ENCODE measurements at places on chromosomes 2 and 18.

- no peak for DNase-seq
Observed at GRCh38 chr2:129347486-129348217, 631.8 kb upstream of the RAB6C start.

GRCh38 chr18:58069099-58069498, 25.1 kb downstream of the NEDD4L start:
- DNase-seq: no peak

GRCh38 chr18:39841482-39842365, 2113.3 kb upstream of the PIK3C3 start:
- DNase-seq: no peak

- no peak for DNase-seq
Observed at GRCh38 chr2:53769318-53769945, 1.8 kb downstream of the CHAC2 start.

- no peak for DNase-seq
Observed at GRCh38 chr18:59902131-59902992, 2.6 kb downstream of the PMAIP1 start.

GRCh38 chr2:207300817-207301216, 135.1 kb upstream of the KLF7 start:
- DNase-seq: no peak

DNA sequence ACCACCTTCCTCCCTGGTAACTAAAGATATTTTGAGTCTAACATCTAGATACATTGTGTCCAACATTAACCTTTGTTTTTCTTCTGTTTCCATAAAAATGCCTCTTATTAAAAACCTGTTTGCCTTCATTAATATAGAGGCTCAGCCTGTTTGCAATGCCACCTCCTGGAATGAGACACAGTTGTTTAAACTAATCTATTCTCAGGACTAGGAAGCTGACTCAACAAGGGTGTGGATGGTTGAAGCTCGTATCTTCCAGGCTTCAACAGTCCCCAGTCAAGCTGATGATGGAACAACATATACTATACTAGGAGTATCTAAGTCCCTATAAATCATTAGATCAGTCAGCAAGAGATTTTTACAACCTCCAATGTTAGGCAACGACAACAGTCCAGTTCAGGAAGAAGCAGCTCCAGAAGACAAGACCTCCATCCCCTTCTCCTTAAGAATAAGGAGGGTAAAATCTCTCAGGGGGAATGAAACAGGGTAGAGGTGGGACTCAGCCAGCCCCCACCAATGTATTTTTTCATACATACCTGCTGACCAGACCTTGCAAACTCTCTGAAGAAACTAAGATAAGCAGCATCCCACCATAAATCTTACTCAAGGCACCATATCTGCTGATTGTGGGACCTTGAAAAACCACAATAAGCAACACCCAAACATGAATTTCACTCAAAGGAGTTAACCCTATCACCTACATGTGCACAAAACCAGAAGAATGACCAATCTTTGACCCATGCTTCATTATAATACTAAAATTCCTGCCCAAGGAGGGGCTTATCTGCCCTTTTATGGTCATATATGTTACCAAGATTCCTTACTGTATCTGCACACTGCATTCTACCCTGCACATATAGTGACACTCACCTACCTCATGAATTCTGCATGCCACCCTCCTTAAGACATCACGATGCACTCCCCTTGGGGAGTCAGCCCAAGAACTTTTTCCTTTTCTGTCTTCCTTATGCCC, 21.4 kb downstream of the ZNF24 start:
- no peak for DNase-seq

GRCh38 chr18:56305583-56305982, 332.8 kb downstream of the TXNL1 start:
- no peak for DNase-seq

DNA sequence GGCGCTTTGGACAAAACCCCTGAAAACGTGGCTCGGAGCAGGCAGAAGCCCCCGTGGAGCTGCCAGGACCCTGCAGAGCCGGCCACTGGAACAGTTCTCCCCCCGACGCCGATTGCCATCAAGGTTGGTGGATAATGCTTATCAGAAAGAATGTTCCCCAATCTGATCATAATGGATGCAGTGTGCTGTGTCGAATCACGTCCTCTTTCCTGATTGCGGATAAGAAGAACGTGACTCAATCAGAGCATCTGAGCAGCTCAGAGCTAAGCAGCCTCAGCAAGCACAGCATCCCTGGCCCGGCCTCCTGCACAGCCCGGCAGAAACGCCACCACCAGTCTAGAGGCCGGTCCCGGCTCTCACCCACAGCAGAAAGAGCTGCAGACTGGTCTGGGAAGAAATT, 488.0 kb downstream of the EIPR1 start:
- no peak for DNase-seq

DNA sequence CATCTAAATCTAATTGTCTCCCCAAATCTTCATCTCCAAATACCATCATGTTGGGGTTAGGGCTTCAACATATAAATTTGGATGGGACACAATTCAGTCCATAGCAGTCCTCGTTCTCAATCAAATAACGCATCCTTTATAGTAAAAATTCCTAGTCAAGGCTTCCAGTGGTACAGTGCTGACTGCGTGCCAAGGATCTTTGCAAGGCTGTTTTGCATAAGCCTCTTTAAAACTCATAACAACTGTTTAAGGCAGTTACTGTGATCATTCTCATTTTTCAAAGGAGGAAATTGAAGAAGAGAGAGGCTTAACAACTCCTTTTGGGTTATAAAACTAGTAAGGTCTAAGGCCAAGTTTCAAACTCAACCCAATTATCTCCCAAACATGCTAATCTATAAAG, 666.9 kb downstream of the NYAP2 start:
- DNase-seq: no peak

GRCh38 chr2:95372216-95372829, 30.2 kb upstream of the FAHD2A start:
- DNase-seq: no peak

GRCh38 chr2:217096474-217097225, 236.8 kb upstream of the TNP1 start:
- DNase-seq: no peak

DNA sequence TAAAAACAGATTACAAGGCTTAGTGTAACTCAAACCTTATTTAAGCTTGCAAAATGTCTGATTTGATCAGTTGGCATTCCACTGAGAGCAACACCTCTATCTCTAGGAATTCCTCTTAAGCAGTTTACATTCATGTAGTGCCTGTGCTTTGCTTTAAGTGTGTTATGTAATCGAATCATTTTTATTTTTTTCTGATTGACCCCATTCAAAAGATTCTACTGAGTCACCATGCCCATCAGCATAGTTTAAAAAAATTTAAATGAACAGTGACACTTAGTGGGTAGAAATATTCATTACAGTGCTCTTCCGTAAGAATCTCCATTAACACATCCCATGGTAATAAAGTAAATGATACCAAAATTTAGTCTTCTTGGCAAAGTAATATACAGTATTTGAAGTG, 67.8 kb upstream of the SLC4A10 start:
- no peak for DNase-seq

GRCh38 chr2:42932271-42933151, 140.1 kb upstream of the HAAO start:
- DNase-seq: no peak

DNA sequence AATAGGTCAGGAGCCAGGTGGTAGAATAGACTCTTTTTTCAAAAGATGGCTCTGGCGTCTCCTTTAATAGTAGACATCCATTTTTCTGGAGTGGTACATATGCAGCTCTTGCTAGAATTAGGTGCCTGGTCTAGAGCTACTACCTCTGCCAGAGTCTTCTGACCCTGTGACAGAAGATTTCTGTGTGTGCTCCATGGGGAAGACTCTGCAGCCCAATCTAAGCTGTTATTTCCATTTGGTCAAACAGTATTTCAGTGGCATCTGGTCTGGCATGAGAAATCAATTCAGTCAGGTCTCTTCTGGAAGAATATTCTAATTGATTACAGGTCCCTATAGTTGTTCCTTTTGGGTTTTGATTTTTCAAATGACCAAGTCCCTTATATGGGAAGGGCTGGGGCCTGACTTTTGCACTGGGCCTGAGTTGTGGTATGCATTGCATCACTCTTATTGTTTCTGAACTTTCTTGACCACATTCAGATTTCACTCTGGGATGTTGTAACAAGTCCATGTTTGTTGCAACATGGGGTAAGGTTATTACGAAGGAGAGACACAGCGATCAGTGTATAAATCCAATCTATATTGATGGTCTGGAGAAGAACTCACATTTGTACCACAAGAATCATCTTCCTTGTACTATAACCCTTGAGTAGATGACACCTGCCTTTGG, 12.1 kb downstream of the MXD1 start:
- DNase-seq: no peak

GRCh38 chr2:233438573-233439147, 84.4 kb downstream of the DGKD start:
- no peak for DNase-seq

DNA sequence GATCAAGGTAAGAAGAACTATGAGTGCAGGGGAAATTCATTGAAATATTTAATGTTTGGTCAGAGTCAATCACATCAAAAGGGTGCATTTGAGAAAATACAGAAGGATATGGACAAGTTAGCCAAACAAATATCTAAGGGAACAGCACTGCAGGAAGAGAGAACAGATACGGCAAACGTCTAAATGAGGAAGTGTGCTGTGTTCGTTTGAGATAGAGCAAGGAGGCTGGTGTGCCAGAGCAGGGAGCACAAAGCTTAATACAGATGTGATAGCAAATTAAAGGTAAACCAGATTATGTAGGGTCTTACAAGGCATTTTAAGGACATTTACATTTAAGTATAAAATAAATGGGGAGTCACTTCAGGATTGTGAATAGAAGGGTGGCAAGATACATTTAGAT, 241.3 kb upstream of the ZNF804A start:
- no peak for DNase-seq

DNA sequence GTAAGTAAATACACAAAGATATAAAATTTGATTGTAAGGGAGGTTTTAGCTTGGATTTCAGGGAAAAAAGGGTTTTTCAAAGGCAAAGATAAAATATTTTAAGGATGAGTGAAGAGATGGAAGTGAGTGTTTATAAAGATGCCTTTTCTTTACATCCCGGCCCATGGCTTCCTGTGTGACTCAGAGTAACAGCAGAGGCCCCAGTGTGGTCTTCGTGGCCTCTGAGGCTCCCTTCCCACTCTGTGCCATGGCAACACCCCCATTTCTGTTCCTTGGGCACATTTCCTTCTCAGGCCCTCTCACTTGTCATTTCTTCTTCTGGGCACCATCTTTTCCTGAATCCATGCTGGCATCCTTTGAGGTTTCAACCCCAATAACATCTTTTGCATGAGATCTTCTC, 92.6 kb upstream of the TMEM18 start:
- no peak for DNase-seq

DNA sequence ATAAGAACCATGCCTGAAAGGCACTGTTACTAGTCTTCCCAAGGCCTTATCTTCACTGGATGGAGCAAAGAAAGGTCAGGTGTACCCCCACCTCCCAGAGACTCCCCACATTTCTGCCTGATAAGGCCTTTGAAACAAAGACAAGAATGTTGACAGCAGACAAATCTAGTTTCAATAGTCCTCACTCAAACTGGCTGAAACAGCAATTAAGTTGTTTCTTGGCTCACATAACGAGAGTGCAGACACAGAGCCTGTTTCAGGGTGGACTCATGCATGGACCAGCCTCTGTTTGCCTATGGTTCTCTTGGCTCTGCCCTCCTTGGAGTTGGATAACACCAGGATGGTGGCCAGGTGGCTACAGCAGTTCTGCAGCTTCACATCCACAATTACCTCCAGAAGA, 7.5 kb upstream of the CFAP221 start:
- no peak for DNase-seq

GRCh38 chr2:180938451-180938850, 42.0 kb upstream of the UBE2E3 start:
- DNase-seq: no peak

DNA sequence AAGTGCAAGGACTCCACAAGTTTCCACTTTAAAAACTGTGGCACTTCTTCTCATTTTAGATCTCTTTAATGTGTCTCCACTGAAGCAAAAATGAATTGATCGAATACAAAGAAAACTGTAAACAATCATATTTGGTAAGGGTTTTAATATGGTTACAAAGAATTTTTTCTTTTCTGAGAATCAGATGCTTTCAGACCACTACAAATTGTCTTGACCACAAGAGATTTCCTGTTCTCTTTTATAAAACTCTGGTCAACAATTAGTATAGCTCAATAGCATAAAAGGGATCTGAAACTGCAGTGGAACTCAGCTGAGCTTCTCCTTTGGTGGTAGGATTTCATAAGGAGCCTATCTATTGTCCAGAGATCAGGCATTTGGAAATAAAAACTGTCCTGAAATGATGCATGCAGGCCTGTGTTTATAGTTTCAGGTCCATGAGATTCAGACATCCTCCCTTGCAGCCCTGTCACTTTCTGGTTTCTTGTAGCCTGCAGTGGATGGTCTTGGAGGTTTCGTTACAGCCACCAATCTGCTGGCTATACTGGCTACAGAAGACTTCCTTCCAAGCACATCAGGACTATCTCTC, 120.0 kb downstream of the DOCK10 start:
- DNase-seq: no peak

DNA sequence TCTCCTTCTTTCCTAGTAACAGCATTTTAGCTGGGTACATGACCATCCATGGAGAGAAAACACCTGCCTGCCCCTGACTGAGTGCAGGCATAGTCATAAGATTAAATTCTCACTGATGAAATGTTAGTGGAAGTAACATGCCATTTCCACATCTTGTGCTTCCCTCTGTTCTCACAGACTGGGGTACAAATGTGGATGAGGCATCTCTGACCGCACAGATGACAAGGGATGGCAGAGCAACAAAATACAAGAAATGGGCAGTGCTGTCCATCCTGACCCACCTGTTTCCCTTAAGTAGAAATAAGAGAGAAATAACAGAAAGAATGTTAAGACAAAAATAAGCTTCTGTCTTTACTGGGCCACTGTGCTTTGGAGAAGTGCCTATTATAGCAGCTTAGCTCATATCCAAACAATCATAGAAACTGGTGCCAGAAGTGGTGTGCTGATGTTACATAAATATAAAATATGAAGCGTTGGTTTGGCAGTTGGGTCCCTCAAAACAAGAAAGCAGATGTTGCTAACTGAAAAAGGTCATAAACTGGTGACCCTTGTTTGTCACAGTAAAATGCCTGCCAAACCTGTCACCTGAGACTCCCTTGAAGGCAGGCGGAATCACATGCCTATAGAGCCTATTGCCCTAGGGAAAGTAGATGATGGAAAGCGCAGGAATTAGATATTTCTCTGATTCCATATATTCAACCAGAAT, 72.4 kb upstream of the CCDC150 start:
- no peak for DNase-seq

DNA sequence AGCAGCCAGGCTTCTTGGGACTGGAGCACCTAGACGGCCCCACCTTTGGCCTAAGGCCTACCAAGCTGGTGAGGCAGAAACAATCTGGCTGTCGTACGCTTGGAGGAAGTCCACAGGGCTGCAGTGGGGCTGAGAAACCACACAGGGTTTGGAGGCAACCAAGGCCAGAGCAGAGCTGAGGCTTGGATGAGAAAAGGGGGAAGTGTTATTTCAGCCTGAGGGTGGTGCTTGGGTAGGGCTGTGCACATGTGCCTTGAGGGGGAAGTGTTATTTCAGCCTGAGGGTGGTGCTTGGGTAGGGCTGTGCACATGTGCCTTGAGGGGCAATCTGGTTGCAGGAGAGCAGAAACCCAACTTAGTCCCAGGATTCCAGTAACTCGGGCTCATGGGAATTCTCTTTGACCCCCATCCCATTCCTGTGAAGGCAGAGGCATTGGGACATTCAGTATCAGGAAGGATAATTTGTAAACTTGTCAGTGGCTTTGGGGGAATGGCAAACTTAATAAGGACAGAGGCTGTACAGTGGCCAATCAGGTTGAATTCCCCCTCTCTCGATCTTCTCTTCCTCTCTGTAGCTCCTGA, 971 bp upstream of the FBXO41 start:
- no peak for DNase-seq

- no peak for DNase-seq
Observed at GRCh38 chr2:8676191-8676920, 5.5 kb upstream of the ID2 start.

GRCh38 chr2:194004590-194005206, 1652.3 kb upstream of the SLC39A10 start:
- DNase-seq: no peak

Data from stimulated activated naive CD4-positive, alpha-beta T cell (primary cell).